ENCODE measurements at places on chromosomes 7 and 10.

DNA sequence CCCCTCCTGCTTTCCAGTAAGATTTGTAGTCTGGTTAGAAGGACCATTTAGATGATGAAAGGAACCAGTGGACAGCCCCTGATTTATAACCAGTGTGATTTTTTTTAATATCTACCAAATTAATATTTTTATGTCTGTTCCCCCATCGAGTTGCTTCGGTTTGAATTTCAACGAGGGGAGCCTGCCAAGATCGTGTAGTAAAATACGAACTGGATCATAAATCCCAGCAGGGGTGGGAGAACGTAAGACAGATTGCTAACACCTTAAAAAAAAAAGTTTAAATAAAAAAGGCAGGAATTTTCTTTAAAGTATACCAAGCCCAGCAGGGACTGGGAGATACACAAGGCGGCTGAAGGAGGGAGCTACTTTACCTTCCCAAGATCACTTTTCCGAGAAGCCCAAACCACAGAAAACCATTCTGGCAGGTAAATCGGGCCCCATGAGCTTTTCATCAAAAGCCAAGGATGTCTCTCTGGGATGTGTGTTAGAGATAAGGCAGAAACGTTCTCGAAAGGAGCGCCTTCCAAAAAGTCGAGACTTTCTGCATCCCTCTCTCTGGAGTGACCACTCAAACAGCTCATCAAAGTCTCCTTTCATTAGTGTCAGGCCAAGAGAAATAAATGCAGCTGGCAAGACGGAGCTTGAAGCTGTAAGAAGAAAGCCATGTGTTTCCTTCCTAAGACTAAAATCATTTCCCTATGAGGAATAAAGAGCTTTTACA, 270.5 kb upstream of the NFE2L3 start:
- DNase-seq = no peak

DNA sequence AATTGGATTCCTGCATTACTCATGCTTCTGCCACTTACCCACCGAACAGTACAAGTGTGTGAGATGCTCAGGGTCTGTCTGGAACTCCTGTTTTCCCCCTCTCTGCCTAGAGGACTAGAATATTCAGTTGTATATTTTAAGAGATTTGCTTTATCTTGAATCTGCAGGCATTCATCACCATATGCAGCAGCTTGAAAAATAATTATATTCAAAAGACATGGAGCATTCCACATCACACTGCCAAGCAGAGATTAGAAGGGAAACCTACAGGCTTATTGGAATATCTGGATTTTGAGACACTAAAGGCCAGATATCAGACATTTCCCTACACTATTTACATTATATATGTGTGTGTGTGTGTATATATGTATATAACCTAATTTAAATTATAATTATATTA, 382.8 kb upstream of the POM121L12 start:
- no peak for DNase-seq

GRCh38 chr10:46518028-46518725, 38.3 kb downstream of the GPRIN2 start:
- DNase-seq = no peak

DNA sequence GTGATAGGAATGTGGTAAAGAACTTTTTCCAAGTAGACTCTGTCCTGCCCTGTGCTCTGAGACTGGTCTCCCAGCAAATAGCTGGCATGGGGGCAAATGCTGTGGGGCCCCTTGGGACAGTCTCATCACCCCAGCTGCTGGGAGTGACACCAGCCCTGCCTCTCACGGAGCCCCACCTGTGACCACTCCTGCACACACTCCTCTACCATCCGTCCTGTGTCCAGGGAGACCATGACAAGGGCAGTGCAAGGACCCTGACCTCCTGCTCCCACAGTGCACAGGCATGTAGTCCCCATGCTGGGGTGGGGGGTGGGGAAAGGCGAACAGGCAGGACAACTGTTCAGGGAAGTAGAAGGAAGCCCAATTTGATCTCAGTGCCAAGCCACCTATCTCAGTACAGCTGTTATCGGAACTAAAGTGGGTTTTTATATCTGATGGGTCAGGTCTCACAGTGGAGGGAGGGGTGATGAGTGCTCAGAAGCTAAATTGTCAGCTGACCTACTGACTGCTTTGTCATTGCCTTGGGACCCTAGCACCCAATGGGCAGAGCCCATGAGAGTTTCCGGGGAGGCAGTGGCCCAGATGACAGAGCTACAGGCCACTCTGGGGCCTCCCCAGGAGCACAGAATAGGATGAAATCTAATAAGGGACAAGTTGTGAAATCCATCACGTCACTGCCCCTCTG, 24.5 kb downstream of the VSTM4 start:
- no peak for DNase-seq

DNA sequence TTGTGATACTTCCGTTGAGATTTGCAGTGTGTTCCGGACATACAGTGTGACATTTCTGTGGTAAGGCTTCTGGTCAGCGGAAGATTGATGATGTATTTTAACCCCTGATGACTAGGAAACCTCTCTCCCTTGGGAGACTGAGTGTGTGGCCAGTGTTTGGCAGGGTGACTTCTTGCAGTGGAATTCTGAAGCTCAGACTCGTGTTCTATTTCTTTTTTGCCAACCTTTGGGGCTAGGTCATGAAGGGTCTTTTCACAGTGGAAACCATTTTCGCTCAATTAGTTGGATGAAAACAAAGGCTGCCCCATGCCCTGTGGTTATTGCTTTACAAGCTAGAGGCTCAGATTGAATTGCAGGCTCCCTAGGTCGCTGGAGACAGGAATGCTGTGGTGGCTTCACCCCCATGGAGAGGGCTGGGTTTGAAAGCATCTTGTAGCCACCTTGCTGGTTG, 288.9 kb downstream of the BBS9 start:
- DNase-seq = no peak

GRCh38 chr10:55466806-55467504, 665.9 kb upstream of the PCDH15 start:
- no peak for DNase-seq

DNA sequence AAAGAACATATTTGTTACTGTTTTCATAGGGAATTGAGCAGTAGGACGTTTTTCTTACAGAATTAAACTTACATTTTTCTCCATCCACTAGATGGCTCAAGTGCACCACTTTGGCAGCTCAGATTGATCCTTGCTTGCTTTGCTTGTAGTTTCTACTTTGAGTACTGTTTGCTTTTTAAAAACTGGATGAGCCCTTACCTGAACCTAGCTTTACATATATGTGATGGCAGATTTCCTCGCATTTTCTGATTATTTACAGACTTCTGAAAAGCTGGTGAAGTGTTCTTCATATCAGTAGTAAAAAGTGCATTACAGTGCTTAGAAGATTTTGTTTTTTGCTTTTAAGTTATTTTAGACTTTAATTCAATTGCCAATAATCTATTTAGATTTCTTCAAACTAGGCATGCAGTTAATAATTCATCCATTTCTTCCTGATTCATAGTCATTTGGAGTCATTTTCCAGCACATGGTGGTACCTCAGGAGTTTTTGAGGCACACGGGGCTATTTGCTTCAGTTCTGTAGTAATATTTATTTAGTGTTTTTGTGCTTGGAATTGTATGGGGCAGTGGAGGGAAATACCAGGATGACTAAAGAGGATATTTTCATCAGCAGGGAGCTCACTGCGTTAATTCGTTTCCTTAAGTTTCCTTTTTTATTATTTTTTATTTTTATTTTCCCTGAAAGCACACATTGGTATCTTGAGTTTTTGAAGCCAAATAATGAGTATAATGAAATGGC, 57.3 kb downstream of the MAPK8 start:
- DNase-seq = no peak

GRCh38 chr7:130288829-130289228, 4.1 kb upstream of the CPA4 start:
- DNase-seq = no peak

GRCh38 chr10:15451137-15452094, 80.3 kb upstream of the FAM171A1 start:
- no peak for DNase-seq

DNA sequence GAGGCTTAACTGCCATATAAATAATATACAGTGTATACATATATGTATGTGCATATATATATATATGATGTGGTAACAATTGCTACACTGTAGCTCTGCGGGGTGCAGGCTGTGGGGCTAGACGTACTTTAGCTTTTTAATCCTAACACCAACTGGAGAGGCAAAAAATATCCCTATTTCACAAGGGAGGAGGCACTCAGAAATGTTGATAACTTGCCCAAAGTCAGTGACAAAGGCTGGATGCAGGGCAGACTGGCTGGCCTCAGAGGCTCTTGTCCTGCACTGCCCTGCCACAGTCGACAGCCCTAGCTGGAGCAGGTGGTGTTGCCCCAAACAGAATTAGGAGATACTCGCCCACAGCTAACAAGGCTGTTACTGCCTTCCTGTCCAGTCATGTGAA, 1.5 kb upstream of the RELN start:
- no peak for DNase-seq

GRCh38 chr10:105605918-105606317, 964.8 kb downstream of the SORCS3 start:
- no peak for DNase-seq

GRCh38 chr7:74183653-74184450, 9.7 kb downstream of the EIF4H start:
- DNase-seq = no peak

DNA sequence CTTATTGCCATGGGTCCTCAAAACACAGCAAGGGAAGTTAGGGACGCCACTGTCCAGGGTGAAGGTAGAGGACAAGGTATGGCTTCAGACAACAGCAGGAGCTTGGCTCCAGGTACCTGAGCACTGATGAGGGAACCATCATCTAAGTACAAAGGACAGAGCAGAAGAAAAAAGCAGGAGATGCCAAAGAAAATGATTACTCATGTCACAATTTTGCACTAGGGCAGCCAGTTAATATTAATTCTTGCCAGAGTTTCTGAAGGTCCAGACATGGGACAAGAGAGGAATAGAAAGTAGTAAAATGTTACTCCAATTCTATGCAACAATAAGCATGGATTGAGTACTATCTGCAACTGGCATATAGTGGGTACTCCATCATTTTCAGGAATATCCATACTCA, 14.1 kb downstream of the PTN start:
- DNase-seq = no peak

GRCh38 chr7:103929901-103930311, 59.6 kb downstream of the RELN start:
- no peak for DNase-seq

GRCh38 chr10:78579576-78579975, 489.2 kb upstream of the ZMIZ1 start:
- no peak for DNase-seq

DNA sequence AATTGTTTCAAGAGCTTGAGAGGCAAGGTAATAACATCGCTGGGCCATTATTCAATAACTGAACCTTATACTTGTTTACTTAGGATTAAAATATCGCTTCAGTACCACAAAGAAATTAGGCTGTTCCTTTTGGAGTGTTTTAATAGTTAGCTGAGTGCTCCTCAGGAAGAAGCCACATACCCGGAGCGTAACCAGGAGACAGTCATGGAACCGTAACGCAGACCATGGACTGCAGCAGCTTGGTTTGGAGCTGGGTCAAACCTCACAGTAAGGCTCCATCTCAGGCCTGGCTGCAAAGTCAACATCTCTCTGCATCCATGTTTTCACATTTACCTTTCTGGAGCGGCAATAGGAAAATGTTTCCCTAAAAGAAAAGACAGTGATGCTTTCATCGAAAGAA, 599.0 kb downstream of the TNS3 start:
- no peak for DNase-seq

DNA sequence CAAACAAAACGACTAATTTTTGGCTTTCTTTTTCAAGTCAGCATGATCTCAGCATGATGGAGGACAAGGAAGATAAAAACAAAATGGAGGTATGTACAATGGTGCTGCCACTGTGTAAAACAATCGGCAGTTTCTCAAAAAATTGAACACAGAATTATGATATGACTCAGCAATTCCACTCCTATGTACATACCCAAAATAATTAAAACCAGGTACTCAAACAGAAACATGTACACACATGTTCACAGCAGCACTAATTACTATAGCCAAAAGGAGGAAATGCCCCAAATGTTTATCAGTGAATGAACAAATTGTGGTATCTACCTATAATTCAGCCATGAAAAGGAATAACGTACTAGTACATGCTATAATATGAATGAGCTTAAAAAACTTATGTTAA, 29.9 kb downstream of the SNX13 start:
- no peak for DNase-seq

DNA sequence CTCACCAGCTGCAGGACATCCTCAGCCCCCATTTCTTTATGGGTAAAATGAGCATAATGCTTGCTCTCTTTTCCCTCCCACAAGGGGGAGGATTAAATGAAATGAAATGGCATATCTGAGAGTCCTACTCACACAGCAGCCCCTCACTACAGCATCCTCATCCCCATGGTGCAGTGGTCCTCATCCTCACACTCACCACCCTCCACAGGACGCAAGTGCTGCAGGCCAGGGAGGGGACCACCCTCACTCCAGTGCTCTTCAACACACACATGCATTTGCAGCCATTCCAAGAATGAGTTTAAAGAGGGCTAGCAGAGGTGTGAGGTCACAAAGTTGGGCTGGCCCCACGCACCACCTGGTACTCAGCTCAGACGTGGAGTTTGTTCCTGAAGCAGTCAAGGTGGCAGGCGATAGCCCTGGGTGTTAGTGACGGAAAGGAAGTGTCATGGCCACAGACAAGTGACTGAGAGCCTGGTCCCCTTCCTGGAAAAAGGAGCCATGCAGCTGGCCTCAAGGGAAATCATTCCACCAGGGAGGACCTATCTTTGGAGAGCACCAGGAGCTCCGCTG, 234.0 kb downstream of the TNS3 start:
- DNase-seq = no peak

GRCh38 chr10:20354166-20354565, 537.9 kb downstream of the PLXDC2 start:
- no peak for DNase-seq

- no peak for DNase-seq
Observed at GRCh38 chr10:84296091-84296981, 32.1 kb upstream of the CCSER2 start.
